ENCODE measurements at places on chromosomes 13 and 19.

GRCh38 chr13:20873348-20873747, 29.2 kb downstream of the XPO4 start:
- no peak for DNase-seq

DNA sequence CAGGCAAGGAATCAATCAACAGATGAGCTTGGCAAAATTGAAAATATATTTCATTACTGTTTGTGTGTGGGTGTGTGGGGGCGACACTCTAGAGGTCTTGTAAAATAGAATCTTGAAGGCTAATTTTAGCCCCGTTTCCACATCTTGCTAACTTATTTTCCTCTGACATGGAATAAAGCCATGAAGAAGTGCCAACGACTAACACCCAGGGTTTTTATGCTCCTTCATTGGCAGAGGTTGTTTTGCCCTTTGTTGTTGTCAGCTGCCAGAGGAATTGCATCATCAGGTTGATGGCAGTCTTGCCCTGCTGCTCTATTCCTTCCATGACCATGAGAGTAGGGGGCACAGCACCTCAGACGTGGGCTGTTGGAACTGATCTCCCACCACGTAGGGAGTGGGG, 30.6 kb upstream of the FAM216B start:
- no peak for DNase-seq

DNA sequence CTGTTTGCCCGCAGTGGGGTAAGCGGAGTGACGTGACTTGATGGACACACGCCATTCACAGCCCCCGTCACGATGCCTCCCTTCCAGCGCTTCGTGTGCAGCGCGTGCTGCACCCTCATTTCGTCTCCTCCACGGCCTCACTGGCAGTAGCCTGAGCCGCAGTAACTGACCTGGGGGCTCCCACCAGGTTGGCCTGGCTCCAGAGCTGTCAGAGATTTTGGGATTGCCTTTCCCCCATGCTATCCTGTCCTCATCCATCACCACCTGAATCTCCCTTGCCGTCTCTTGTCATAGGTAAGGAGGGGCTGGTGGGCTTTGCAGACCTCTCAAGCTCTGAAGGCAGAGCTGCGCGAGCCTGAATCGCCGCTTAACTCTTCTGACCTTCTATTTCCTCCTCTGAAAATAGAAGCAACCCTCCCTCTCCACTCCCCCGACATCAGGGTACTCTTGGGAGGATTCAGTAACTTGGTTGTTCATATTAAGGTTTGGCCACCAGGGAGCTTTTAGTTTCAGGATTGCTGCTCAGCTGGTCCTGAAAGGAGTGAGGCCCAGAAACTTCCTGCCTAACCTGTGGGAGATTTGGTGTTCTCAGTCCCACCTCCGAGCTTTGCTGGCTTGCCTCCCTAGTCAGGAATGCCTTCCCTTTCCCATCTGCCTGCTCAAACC, 27.9 kb downstream of the SIGLEC5 start:
- DNase-seq: no peak

DNA sequence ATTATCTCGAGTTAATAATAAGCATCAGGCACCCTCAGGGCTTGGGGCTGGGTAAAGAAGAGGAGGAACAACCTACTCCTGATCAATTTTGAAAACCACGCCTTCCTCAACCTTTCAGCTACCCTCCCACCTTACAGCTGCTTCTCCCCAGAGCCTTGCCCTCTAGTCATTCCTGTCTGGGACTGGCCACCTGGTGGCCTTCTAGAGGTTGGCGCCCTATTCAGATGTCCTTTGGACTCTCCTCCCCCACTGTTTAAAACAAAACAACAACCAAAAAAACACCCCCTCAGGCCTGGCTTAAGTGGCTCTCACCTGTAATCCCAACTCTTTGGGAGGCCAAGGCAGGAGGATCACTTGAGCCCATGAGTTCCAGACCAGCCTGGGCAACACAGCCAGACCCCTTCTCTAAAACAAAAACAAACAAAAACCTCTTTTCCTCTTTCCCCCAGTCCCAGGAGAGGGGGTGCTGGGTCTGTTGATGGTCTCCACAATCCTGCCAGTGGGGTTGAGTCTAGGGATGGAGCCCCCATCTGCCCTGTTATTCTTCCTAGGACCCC, 62.3 kb downstream of the CCDC70 start:
- no peak for DNase-seq

DNA sequence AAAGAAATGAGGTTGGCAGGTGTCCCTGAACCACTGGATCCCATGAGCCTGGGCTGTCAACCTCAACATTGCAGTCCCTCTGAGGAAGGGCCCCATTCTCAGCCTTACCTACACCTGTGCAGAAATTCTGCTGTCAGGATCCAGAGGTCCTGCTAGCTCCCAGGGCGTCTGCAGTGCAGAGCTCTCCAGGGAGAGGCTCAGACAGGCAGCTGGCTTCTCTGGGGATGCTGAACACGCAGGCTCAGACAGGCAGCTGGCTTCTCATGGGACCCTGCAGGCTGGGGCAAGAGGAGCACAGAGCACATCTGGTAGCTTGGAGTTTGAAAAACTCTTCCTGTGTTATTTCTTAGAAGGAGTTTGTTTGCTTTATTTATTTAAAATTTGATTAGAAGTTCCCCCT, 50.9 kb downstream of the TMEM255B start:
- no peak for DNase-seq

DNA sequence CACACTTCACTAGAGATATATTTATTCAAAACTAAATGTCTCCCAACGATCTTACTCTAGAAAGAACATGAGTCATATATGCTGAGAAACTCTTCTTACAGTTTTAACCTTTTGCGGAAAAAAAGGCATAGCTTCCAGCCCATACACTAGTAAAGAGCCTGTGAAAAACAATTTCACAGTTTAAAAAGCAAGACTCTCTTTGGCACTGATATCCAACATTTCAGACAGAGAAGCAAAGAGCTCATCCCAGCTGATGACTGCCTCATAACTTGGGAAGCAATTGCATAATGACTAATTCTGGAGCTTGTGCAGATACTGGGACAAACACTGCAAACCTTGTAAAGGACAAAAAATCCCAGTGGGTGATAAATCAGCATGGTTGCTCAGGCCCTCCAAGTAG, 88.0 kb downstream of the ENOX1 start:
- DNase-seq: no peak

GRCh38 chr13:67390462-67391086, 160.4 kb upstream of the PCDH9 start:
- no peak for DNase-seq

All from activated T-cell treated with anti-CD3 and anti-CD28 coated beads for 1 hour (primary cell).